ENCODE measurements at places on chromosomes 7 and 10.

DNA sequence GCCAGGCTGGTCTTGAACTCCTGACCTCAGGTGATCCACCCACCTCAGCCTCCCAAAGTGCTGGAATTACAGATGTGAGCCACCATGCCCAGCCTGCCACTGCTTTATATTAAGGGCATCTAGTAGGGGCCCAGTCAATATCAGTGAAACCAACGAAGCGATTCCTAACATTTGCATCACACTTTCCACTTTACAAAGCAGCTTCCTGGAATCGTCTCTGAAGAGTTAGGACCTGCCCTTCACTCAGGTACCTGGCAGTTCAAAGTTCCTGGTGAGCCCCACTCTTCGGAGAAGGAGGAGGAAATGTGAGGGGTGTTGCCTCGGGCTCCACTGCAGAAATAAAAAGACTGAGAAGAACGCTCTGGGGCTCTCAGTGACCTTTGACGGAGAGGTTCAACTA is 31.1 kb upstream of the EZH2 start:
- DNase-seq = no peak

DNA sequence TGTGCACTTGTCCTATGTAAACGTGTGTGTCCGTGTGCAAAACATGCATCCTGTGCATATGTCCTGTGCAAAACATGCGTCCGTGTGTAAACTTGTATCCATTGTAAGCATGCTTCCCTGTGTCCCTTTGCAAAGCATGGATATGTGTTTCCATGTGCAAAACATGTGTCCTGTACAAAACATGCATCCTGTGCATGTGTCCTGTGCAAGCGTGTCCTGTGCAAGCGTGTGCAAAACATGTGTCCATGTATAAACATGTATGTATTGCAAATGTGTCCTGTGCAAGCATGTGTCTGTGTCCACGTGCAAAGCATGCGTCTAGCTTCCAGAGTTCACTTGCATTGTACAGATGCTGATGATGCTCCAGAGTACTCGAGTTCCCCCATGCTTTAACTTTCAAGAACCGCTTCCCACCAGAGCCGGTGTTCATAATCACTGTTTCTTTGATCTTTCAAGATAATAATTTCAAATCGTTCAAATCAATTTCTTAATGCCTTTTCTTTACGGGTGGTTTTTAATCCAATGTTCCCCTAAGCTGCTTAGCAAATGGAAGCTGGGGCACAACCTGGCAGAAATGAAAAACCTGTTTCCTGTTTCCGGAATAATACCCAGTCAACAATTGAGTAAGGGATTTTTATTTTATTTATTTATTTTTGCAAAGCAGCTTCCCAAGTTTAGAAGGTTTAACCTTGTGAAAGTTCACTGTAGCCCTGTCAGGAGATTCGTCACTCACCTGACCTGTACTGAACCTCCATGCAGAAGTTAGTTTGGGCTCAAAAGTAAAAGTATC is 641 bp upstream of the ASB13 start:
- DNase-seq = no peak

DNA sequence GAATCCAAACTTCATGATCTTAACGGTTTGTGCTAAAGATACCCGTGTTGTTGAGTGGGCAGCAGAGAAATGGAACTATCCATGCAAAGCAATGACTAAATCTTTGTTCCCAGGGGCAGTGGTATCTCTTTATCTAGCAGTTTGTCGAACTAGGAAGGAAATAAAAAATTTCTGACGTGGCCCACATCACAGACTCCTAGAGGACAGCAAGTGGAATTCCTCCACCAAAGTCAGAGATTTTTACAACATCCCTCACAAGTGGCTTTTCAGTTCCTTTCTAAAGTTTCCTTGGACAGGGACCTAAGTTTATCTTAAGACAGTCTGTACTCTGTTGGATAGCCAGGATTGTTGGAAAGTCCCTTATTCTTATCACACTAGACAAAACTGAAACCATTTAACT is 136.0 kb downstream of the RAPGEF5 start:
- no peak for DNase-seq

DNA sequence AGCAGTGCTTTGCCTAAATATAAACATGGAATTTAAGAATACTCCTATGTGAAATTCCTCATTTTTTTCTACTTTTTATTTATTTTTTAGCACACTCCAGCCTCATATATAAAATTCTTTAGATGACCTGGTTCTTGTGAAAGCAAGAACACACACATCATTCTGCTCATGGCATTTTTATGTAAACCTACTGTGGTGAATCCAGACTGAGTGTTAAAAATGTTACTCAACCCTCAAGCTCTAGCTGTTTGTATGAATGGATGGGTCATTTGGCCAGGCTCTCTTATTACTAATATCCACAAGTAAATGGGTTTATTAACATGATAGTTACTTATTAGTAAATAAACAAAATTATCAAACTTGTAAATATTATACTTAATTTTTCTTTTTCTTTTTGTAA is 551.7 kb upstream of the LRRN3 start:
- DNase-seq = no peak

- no peak for DNase-seq
These were observed 74.4 kb downstream of the ANK3 start for GRCh38 chr10:60315311-60315710.

Measured in H1 (cell line).